ENCODE measurements at places on chromosomes 2 and 18. TPM values are rescaled to one million over a fixed set of nuclear protein-coding genes. Genes with fewer than 3 reads are reported as not detected.

DNA sequence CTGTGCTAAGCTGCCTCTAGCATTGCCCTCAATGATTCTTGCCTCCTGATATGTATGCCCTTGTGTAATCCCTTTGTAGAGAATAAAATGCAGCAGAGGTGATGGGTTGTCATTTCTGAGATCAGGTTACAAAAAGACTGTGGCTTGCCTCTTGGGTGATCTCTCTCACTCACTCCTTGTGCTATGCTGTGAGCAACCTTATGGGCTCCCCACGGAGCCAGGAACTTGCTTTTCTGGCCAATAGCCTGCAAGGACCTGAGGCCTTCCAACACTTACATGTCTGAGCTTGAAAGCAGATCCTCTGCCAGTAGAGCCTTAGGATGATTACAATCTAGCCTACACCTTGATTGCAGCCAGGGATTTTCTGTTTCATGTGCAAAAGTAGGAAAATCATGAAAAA lies 123.1 kb upstream of the XIRP2 start:
- DNase-seq, result no peak

DNA sequence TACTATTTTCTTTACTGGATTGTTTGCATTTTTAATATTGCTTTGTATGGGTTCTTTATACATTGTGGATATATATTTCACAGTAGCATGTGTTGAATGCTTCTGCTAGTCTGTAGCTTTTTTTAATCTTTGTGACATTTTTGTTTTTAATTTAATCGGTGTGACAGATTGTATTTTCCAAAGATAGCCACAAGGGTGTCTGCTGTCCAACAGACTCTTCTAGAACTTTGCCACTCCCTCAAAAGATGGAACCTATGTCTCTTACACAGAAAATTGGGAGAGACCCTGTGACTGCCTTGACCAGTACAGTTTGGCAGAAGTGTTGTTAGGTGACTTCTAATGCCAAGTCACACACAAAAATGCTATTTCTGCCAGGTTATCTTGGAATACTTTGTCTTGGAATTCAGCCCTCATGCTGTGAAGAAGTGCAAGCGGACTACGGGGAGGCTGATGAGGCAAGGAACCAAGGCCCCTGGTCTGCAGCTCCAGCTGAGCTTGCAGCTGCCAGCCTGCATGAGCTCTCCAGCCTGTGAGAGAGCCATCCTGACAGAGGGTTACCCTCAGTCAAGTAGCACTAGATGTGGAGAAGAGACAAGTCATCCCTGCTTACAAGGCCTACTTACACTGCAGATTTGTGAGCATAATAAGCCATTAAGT lies 110.8 kb downstream of the TDRD15 start:
- no peak for DNase-seq

NT5C1B gene
- total RNA-seq, result 0.09 TPM

DNA sequence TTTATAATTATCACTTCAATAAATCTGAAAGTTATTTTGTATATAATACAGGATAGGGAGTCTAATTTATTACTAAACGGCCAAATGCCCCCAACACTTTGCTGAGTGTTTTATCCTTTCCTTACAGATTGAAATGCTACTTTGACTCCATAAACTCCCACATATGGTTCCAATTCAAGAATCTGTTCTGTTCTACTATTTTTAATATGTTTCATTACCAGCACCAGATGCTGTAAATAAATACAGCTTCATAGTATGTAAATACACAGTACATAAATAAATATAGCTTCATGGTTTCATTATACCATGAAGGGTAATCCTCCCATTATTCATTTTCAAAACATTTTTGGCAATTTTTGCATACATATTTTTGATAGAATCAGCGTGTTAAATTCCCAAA lies 34.0 kb upstream of the MREG start:
- DNase-seq, result no peak

DNA sequence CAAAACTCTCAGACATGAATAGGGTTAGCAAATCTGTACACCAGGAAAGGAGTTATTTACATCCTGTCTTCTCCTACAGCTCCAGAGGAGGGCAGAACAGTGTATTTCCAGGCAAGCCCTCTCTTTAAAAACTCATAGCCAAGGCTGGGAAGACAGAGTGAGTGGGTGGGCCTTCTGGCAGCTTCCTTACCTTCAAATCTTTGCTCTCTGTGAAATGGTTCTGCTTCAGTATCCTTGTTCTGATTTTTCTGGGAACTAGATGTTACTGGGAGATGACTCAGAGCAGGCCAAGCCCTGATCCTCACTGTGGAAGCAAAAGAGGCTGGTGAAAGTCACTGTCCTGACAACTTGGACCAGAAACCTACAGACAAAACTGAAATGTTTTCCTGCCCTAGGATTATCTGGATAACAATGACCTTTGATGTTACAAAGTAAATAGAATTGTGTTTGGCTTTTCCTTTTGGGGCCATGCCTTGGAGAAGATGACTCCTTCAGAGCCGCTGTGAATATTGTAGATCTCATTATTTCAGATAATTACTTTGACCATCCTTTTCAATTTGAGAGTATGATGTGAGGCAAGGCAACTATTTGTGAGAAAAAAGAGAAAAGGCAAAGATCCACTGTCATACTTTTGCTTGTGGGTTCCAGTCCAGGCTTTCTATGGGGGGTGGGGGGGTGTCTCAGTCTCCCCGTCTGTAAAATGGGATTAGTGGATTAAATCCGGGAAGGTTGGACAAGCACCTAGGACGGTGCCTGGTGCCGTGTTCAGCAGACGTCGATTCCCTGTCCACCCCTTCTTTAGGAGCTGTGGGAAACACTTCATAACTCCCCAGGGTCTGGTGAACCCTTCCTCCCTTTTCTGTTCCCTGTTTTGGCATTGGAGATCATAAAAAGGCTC lies 644 bp upstream of the QPCT start:
- no peak for DNase-seq

LHCGR gene
- 1.5 TPM for total RNA-seq
